ENCODE measurements at places on chromosomes 7 and 10. TPM values are rescaled to one million over a fixed set of nuclear protein-coding genes. Genes with fewer than 3 reads are reported as not detected.
A peak's percentile ranks its signal among the peaks of the same experiment; 100 is the strongest.

GRCh38 chr10:43215758-43216455 is 51.0 kb downstream of the RASGEF1A start:
- DNase-seq, result no peak
- no peaks in the 10 kb centered on the region for H3K36me3 ChIP-seq
- H3K4me1 ChIP-seq, result no peaks in the 10 kb centered on the region
- no peak overlapping the region for H3K4me3 ChIP-seq
- H3K27me3 ChIP-seq, result no peaks in the 10 kb centered on the region
- H3K27ac ChIP-seq, result no peak overlapping the region

The EPO gene
- total RNA-seq, result 1.1 TPM

GRCh38 chr7:45563941-45564461 is 10.2 kb upstream of the ADCY1 start:
- H3K4me1 ChIP-seq, result no peaks in the 10 kb centered on the region
- no peaks in the 10 kb centered on the region for H3K27me3 ChIP-seq
- no peaks in the 10 kb centered on the region for H3K36me3 ChIP-seq
- no peak for DNase-seq
- no peak overlapping the region for H3K27ac ChIP-seq
- H3K4me3 ChIP-seq, result no peak overlapping the region

The FAM25C gene
- not detected for total RNA-seq

GRCh38 chr7:141702047-141702567 is at the start of gene DENND11:
Gene DENND11, minus strand, starts transcription at chr7:141702166. Its CDS starts 13 bp downstream, at chr7:141702153.
- peaks cover 51% of the 10 kb centered on the region for H3K4me1 ChIP-seq
- DNase-seq, result peak; percentile 61
- H3K36me3 ChIP-seq, result no peaks in the 10 kb centered on the region
- no peaks in the 10 kb centered on the region for H3K27me3 ChIP-seq

DNA sequence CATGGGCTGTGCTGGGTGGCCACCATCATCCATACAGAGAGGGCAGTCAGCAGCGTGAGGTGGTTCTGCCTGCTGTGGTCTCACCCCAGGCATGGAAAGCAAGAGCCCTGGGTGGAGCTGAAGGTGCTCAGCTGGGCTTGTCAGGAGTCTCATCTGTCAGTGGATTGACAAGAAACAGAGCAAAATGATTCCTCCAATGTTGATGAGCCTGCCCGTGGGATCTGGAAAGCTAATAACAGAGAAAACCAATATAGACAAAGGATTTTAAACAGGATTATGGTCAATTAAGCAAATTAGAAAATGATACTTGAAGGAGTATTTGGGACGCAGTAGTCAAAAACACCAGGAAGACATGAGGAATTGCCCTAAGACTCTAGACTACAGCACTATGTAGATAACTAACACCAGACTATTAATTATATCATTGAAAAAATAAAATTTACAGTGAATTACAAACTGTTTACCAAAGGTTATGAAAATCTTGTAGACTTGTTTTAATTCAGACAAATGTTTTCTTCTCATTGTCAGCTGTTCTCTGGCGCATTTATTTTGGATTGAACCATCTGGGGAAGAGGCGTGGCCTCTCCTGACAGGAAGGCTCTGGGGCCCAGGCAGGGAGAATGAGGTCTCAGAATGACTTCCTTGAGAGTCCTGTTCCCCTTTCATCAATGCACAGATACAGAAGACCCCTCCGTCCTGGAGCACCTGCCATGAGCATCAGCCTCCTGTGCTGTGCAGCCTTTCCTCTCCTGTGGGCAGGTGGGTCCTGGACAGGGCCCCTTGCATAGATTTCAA is 211.2 kb upstream of the PRSS58 start:
- H3K4me3 ChIP-seq, result no peak overlapping the region
- H3K36me3 ChIP-seq, result no peaks in the 10 kb centered on the region
- DNase-seq, result no peak
- H3K27ac ChIP-seq, result no peak overlapping the region

GRCh38 chr7:27173511-27173955 is 587 bp downstream of the HOXA10 start:
- H3K4me3 ChIP-seq, result peak overlapping the region; percentile 64
- no peak overlapping the region for H3K27ac ChIP-seq
- DNase-seq, result peak; percentile 62
- no peaks in the 10 kb centered on the region for H3K36me3 ChIP-seq
- H3K4me1 ChIP-seq, result peaks cover 12% of the 10 kb centered on the region

- DNase-seq, result no peak
- no peaks in the 10 kb centered on the region for H3K27me3 ChIP-seq
- no peaks in the 10 kb centered on the region for H3K36me3 ChIP-seq
- no peak overlapping the region for H3K4me3 ChIP-seq
- no peak overlapping the region for H3K27ac ChIP-seq
Observed at GRCh38 chr10:19659920-19660655, 156.1 kb upstream of the PLXDC2 start.

The FAM25A gene
- total RNA-seq, result not detected
